ENCODE measurements at places on chromosomes 2 and 18.

GRCh38 chr2:240637901-240638345 lies 12.6 kb downstream of the GPR35 start:
- DNase-seq, result no peak

DNA sequence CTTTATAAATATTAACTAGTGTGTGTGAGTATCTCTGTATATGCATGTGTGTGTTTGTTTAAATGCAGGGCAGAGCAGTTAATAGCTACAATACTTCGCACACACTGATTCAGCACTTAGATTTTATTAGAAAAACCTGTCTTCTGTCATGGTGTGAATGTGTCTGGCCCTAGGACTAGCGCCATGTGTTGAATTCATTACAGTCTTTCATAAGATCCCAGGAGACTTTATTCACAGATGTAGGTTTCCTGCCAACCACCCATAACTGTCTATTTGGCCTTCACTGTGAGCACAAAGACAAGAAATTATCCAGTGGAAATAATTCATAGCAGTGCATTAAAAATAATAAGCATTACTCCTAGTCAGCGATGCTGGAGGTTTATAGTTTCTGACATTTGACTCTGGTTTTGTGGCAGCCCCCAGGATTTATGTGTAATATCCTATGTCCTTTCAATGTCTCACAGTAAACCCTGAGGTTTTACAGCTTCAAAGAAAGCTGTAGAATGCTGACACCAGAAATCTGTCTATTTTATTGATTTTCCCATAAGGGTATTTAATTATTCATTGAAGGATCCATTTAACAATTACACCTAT lies 93.9 kb downstream of the ZNF804A start:
- DNase-seq, result no peak

GRCh38 chr2:218732052-218732760 lies 21.6 kb downstream of the TTLL4 start:
- DNase-seq, result no peak

DNA sequence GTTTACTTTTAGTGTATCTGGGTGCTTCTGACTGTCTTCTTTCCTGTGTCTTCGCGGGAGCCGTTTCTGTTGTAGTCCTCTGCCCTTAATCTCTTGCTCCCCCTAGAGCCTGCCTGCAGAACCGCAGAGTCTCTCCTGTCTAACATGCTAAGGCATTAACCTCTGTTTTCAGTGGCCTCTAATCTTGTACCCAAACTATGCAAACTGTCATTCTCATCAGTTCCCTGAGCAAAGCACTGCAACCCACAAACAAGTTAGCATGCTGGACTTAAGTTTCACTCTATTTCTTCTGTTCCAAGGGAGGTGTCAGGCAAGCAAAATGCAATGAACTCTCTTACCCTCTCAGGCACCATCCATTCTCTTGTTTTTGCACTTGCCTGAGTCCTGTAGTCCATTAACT lies 138.4 kb downstream of the OTX1 start:
- DNase-seq, result peak; percentile 13

DNA sequence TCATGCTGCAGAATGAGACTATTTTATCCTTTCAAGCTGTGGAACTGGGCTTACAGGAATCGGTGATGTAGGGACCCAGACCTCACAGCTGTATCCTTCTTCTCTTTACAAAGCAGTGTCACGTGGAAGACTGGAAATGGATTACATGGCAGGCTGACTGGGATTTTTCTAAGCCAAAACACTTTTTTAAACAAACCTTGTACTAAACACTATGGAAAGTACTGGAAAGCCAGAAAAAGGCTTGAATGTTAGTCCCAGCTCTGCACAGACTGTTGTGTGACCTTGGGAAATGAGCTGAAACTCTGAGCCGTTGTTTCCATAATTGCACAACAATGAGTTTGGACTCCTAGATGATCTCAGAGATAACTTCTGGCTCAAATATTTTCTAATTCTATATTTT lies 7.6 kb upstream of the ADAM23 start:
- DNase-seq, result no peak
